Stimulated activated CD4-positive, alpha-beta T cell treated with anti-CD3 and anti-CD28 coated beads, Interleukin-15, amount 100 ng/mL, for 1 hour (primary cell): ENCODE measurements at places on chromosomes 12 and 14.

GRCh38 chr12:64931981-64932380, 107.5 kb downstream of the TBC1D30 start:
- DNase-seq: no peak

DNA sequence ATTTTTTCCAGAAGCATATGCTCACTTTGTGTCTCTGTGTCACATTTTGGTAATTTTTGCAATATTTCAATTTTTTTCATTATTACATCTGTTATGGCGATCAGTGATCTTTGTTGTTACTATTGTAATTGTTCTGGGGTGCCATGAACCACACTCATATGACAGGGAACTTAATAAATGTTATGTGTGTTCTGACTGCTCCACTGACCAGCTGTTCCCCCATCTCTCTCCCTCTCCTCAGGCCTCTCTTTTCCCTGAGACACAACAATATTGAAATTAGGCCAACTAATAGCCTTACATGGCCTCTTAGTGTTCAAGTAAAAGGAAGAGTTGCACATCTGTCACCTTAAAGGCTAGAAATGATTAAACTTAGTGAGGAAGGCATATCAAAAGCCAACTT, 46.0 kb downstream of the SCN8A start:
- no peak for DNase-seq

DNA sequence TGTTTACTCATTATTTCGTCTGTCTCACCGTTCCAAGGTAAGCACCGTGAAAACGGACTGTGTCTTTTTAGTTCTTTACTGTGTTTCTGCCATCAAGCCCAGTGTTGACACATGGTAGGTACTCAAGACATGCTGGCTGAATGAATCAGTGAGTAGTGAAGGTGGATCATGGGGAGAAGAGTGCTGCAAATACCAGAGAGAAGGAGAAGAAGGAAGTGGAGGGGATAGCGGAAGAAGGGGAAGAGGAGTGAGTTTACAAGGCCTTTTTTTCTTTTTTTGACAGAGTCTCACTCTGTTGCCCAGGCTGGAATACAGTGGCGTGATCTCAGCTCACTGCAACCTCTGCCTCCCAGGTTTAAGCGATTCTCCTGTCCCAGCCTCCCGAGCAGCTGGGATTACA, 54.6 kb downstream of the ETV6 start:
- no peak for DNase-seq

DNA sequence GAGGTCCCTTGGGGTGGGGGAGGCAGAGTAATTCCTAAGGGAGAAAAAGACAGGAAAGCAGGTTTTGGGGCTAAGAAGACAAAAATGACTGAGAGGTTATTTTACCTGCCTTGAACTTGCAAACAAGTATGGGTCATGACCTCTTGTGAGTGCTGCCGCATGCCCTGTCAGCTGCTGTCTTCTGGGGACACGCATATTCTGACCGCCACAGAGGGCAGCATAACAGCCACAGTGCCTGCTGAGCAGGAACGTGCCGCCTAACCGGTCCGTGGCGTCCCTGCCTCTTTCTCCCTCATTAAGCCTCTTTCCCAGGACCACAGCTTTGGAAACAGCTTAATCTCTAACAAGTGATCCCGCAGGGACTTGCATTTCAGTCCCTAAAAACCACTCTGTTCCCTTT, 51.3 kb upstream of the KCNA1 start:
- DNase-seq: no peak

DNA sequence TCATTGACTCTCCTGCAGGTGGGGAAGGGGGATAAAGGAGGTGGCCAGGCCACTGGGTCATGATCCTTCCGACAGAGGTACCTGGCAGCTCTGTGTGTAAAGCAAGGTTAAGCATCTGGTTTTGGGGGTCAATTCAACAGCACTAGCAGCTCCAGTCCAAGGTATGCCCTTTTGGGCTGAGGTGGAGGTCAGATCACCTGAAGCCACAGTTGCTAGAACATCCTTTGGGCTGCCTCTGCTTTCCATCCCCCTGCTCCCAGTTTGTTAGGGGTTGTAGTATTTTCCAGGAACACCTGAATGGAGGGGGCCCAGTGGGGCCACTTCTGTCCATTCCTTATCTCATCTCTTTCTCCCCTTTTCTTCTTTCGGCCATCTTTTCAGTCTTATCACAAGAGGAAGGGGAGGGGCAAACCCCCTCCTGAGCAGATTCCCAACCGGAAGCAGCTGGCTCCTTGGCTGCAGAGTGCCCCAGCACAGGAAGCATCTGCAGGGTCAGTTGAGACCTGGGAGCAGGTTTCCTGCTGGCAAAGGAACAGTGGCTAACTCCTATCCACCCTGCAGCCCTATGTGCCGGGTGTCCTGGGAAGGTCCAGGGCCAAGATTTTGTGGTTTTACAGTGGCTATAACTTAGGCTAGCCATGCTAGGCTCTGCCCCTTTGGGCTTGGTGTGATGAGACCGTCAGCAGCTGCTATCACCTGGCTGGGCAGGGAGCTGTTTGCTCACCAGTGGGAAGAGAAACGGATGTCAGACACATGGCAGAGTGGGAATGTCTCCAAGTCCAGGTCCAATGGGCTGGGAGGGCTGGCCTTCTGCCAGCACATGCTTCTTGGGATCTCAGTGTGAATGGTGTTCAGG, 40.2 kb downstream of the SH2B3 start:
- no peak for DNase-seq

GRCh38 chr12:116303929-116304328, 26.4 kb upstream of the MED13L start:
- DNase-seq: no peak

DNA sequence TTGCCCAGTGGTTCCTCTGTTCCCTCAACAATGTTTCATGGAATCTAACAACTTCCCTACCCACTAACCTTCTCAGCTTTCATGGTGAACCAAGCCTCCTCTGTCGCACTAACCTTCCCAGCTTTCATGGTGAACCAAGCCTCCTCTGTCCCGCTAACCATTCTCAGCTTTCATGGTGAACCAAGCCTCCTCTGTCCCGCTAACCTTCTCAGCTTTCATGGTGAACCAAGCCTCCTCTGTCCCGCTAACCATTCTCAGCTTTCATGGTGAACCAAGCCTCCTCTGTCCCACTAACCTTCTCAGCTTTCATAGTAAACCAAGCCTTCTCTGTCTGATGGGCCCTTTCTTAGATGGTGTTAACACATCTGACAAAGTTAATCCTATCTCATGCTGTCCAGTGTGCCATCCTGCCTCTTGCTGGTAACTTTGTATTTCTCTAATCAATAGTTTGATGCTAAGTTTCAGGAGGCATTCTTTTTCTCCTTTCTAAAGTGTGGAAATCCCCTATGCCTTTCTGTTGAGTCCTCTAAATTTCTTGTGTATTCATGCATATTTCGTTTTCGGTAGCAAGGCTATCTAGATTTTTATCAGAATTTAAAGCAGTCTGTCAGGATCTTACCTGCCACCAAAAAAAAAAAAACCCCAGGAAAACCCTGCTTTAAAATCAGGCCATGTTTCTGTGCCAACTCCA, 26.8 kb upstream of the KCNK13 start:
- no peak for DNase-seq

DNA sequence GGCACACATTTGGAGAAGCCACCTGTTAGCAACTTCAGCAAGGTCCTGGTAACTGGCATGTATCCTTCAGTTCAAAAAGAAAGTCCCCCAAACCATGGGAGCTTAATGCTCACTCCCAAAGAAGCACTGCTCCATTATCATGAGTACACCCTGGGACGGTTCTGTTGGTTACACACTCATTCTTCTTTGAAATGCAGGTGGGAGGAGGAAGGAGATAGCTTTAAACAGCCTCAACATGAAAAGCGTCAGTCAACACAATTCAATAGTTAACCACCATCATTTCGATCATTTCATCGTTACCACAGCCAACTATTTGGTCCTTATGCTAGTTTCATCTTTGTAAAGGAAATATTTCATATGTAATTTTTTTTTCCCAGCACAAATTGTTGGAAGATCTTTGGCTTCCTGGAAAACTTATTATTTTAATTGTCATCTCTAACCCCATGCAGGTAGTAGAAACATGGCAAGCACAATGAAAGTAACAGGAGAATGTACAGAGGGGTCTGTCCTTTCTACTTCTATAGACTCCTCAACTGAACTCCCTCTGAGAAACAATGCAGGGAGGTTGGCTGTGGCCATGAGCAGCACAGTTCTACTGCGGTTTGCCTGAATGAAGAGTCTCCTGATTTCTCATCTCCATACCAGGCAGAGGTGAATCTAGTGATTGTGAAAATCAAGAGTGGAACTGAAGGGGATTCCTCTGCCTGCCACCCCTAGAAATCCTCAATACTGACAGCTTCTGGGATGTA, 196.4 kb upstream of the FOXN3 start:
- DNase-seq: no peak

GRCh38 chr14:44531658-44532057, 24.6 kb upstream of the FSCB start:
- DNase-seq: no peak

GRCh38 chr14:32531942-32532515, 202.9 kb downstream of the AKAP6 start:
- DNase-seq: no peak

GRCh38 chr12:14981049-14981448, 8.2 kb downstream of the PDE6H start:
- DNase-seq: no peak

DNA sequence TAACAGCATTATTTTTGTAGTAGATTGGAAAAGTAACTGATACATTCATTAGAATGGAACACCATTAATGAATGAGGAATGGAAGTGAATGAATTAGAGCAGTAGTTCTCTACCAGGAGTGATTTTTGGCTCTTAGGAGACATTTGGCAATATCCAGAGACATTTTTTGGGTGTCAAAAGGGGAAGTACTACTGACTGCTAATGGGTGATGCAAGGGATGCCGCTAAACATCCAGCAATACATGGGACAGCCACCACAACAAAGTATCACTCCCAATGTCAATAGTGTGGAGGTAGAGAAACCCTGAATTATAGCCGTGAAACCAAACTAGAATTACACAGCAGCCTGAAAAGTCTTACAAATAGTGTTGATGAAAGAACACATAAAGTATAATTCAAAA, 1.5 kb downstream of the CHURC1 start:
- DNase-seq: no peak

GRCh38 chr12:108455706-108456105, 59.4 kb upstream of the FICD start:
- no peak for DNase-seq

DNA sequence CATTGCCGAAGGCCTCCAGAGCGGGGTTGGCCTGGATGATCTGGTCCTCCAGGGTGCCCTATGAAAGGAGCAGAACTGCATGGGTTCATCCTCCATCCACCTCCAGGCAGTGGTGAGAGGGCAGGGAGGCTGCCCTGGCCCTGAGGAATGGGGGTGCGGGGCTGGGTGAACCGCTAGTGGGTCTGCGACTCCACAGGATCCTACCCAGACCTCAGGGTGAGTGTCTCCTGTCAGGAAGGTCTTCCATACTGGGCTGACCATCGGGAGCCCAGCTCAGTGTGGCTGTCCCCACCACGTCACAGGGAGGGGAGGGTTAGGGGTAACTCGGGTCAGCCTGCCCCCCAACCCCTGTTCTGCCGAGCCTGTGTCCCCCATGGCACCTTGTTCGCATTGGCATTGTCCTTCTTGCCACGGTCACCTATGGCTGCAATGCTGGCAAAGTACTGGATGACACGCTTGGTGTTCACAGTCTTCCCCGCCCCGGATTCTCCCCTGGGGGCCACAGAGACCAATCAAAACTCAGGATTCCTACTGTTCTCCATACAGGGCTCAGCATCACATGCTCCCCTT, 3.7 kb downstream of the MYH6 start:
- DNase-seq: no peak

GRCh38 chr12:639566-639965, 23.7 kb downstream of the NINJ2 start:
- no peak for DNase-seq

GRCh38 chr12:89597210-89597609, 71.4 kb upstream of the POC1B start:
- no peak for DNase-seq

GRCh38 chr12:93763746-93764147, 86.6 kb downstream of the CRADD start:
- DNase-seq: no peak

- no peak for DNase-seq
Observed at GRCh38 chr12:82627799-82628198, 58.9 kb upstream of the TMTC2 start.

DNA sequence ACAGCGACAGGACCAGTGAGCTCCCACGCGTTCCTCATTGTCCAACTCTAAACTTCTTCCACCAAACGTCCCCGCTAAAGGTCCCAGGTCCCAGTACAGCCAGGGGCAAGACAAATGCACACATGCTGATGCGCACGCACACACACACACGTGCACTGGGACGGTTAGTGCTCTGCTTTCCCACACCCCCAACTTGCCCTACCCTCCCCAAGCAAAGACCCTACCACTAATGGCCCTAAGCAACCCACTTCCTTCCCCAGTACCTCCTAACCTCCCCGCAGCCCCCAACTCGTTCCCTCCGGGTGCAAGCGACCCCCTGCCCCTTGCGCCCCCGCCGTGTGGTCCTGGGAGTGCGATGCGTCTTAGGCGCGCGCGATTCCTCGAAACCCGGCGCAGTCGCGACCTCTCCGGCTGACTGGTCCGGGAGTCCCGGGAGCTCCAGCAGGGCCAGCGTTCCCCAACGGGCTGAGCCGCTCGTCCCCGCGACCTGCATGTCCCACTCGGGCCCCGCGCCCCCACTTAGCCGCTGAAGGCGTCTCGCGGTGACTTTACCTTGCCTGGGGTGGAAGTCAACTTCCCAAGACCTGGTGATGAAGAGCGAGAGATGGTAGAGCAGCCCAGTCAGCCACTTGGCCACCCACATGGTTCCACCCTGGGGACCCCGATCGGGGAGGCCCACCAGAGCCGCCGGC, 578 bp downstream of the ADAMTS20 start:
- DNase-seq: no peak

DNA sequence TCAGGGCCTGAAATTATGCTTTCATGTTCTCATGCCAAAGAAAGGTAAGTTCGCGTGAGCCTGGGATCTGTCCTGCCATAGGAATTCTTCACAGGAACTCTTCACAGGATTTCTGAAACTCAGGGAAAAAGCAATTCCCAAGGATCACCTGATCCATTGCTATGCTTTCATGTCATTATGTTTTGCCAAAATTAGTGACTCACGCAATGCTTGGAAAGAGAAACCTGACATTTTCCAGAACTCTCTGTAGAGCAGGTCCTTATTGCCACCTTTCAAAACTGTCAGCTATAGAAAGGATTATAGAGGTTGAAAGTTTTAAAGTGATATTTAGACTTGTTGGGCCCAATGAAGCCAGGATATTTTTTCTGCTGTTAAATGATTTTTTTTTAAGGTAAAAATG, 6.3 kb upstream of the KCNJ8 start:
- no peak for DNase-seq

GRCh38 chr12:95164656-95165055, 52.6 kb downstream of the FGD6 start:
- DNase-seq: no peak

DNA sequence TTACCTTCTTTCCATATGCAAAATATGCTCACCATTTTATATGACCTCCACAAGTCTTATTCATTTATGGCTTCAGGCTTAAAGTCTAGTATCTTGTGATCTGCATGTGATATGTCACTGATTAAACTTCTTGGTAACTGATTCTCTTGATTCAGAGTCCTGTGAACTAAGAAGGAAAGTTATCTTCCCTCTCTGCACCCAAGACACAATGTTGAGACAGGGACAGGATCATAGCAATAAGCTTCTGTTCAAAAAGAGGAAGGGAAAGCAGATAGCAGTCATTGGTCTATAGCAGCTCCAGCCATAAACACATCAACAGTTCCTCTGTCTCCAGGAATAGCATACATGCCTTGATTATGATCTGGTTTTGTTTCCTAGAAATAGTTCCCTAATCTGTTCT, 103.1 kb downstream of the UNC79 start:
- no peak for DNase-seq
